Activated CD4-positive, alpha-beta T cell treated with anti-CD3 and anti-CD28 coated beads, Interleukin-10, Interleukin-2, amounts not matched to agents 100 ng/mL and 50 ng/mL, durations not matched to agents 16 hours and 8 hours (primary cell): ENCODE measurements at places on chromosomes 7 and 10.
A peak's percentile ranks its signal among the peaks of the same experiment; 100 is the strongest.

DNA sequence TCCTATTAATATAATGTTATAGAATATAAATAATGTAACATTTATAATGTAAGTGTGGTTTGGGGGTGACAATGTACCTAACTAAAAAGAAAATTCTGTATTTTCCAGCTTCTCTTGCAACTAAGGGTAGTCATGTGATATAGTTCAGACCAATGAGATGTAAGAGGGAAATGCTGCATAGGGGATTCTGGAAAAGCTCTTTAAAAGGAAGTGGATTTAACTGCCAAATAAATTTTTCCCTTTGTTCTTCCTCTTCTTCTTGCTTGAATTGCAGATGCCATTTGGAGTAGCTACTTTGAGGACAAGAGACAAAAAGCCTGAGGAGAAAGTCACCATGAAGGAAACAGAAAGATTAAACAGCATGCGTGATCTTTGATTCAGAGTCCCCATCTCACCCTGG, 194.3 kb downstream of the PTEN start:
- DNase-seq = no peak

DNA sequence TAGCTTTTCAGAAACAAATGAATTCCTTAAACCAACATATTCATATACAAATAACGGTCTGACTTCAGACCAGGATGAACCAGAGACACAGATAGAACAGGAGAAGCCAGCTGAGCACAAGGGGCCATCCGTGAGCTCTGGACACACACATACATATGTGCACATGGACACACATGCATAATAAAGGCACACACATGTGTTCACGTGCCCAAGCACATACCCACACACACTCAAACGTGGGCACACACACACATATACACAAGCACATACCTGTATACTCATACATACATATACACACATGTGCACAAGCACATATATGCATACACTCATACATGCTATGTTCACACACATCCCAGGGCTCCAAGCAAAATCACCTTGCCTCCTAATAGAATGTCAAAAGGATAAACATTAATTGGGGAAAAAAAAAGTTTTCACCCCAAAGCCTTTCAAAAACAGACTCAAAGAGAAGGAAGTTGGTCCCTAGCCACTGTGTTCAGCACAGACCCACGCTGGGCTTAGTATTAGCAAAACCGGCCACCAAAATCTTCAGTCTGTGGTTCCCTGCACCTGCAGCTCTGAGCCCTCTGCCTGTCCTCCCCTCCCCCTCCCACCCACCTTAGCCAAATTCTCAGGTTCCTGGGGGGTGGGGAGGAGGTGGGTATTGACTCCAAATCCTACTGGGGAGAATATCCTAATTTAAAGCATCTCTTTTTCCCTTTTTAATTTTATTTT, 100.4 kb upstream of the MACROH2A2 start:
- no peak for DNase-seq

- no peak for DNase-seq
These were observed 14.8 kb downstream of the COBL start for GRCh38 chr7:51301806-51302205.

GRCh38 chr10:11320809-11321520, 290.5 kb downstream of the USP6NL start:
- DNase-seq = peak; percentile 40

DNA sequence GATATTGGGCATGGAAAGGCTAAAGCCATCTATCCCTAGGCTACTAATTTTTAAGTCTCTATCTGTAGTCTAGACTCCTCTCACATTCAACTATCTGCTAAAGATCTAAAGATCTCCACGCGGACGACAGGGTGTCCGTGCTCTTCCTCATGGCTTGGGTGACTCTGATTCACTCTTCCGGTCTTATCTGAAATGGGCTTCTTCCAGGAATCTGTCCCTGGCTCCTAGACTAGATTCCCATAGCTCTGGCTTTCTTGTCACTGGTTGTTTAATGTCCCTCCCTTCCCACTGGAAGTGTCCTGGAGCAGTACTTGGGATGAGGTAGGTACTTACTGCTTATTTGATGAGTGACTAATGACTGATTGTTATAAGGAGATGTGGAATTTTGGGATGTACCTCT, 62.0 kb upstream of the PODXL start:
- no peak for DNase-seq

- DNase-seq = no peak
These were observed 55.6 kb downstream of the GALNT11 start for GRCh38 chr7:152081088-152081487.

GRCh38 chr7:142992427-142992826, 30.3 kb upstream of the KEL start:
- DNase-seq = no peak
